Activated CD4-positive, alpha-beta T cell treated with anti-CD3 and anti-CD28 coated beads, Interleukin-2, amount 50 U/mL, for 16 hours (primary cell): ENCODE measurements at places on chromosomes 16 and 17.

GRCh38 chr16:17359788-17360390 is 110.9 kb downstream of the XYLT1 start:
- peak; percentile 79 for DNase-seq

DNA sequence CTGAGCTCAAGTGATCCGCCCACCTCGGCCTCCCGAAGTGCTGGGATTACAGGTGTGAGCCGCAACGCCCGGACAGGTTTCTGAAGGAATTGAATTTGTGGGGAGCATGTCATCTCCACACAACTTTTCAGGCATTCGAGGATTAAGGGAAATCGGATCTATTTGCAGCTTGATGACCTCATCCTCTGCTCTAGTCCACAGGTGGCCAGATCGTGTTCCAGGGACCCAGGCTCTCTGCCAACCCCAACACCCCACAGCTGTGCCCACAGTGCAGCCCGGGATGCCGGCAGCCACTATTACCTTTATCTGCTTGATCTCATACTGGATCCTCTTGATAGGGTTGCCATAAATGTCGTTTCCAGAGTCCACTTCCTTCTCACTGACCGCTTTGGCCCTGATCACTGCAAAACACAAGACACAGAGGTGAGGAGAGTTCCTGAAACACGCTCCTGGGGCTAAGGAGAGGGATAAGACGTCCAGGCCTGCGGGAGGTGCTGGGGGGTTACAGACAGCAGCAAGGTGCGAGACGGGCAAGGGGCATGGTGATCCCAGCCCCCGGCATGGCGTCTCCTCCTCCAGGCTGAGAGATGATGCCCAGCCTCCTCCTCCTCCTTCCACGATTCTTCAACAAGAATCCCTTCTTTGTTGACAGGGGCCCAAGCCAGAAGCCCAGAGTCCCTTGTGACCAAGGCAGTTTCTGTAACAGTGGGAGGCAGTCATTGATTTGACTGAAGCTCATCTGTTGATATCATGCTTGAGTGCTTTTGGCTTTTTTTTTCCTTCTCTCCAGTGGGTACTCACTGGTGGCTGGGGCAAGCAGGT is 29.3 kb downstream of the CEP295NL start:
- no peak for DNase-seq

- no peak for DNase-seq
These were observed 281.0 kb downstream of the CBLN1 start for GRCh38 chr16:49000594-49000993.

GRCh38 chr17:18953231-18953728 is 1.3 kb downstream of the SLC5A10 start:
- no peak for DNase-seq

DNA sequence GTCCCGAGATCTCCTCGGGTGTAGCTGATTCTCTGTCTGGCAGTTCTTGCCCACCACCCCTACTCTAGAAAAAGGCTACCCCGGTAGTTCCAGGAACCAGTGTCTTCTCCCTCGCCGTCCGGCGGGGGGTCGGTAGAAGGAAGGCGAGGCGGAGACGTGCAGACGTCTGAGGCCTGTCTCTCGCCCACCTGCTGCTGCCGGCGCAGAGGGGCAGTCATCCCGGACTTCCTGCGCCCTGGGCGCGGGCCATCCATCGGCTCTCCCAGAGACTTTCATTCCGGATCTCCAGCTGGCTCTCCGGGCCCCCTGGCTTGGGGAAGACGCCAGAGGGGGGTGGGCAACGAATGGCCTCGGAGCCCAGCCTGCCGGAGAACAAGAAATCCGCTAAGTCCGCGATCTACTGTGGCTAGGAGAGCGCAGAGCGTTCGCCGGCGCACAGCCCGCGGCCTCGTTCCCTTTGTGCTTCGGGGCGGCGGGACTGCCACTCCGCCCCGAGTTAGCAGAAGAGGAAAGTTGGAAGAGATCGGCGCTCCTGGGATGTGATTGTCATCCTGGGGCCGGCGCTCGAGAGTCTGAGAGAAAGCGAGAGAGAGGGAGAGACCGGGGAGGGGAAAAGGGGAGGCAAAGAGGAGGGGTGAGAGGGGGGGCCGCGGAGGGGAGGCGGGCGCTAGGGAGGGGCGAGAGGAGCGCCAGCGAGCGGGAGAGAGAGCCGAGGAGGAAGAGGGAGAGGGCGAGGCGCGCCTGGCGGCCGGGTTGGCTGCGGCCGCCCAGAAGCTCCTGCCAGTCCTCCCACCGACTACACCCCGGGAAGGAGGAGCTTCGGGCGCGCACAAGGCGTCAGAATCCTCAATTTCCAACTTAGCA is at the start of gene IRX5:
IRX5 (plus strand) TSS at position 861 of the 864 bp plus-strand sequence. CDS start 334 bp downstream, outside the sequence.
- peak; percentile 68 for DNase-seq

- no peak for DNase-seq
These were observed 4.0 kb downstream of the SLC25A10 start for GRCh38 chr17:81715872-81716673.
